Coronary artery (tissue), 2 donors: ENCODE measurements at places on chromosomes 6 and 20.

DNA sequence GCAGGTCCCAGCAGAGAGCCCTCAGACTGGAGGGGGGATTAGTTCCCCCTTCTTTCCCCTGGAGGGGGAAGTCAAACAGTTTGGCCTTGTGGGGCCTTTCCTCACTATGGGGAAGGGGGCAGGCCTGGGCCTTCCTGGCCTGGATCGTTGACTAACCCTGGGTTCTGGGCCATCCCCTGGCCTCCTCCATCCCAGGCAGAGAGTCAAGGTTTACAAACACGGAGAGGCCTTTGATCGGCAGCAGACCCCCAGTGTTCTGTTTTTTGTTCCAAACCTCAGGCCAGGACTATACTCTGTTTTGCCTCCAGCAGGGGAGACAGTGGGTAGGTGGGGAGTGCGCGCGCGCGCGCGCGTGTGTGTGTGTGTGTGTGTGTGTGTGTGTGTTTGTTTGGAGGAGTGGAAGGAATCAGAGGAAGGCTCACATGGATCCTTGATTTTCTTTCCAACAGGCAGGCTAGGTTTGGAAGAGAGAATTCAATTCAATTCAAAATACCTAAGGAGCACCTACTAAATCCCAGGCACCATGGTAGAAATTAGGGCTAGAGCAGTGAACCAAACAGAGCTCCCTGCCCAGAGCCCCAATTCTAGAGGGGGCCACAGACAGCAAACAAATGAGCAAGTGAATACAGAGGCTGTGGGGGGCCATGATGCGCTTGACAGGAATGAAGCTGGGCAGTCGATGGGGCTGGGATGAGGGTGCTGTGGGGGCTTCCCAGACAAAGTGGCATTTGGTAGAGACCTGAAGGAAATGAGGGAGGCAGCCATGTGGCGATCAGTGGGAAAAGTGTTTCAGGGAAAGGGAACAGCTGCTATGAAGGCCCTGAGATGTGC lies 14.8 kb downstream of the TP53RK start:
- no peak for DNase-seq

DNA sequence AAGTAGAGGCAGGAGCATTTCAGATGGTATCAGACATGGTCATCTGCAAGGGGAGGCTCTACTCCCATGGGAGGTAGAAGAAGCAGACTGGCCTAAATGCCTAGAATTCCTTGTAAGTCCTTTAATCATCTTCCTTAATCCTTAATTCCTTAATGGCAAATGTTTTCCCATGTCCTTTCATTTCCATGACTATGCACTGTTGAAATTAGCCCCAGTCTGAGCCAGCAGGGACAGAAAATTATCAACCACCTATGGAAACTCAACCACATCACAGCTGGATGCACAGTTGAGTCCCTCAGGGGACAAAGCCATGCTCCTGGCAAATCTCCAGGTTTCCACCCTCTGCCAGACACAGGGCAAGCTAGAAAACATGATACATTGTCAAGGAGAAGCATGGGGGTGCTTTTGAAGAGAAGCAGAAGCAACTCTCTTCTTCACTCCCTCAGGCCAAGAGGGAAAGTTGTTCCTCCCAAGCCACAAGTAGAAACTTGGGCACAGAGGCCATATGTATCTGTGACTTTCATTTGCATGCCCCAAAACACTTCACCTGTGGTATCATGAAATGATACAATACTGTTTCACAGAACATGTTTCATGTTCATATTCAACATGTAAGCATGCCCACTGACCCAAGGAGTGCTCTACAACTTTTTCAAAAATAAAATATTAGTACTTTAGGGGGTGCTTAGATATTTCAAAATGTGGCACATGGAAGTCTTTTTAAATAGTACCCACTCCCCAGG lies 683.6 kb downstream of the KIF16B start:
- no peak for DNase-seq

GRCh38 chr6:6771224-6771945 lies 182.9 kb downstream of the LY86 start:
- DNase-seq = no peak

GRCh38 chr20:17646209-17646960 lies 35.7 kb downstream of the RRBP1 start:
- no peak for DNase-seq

DNA sequence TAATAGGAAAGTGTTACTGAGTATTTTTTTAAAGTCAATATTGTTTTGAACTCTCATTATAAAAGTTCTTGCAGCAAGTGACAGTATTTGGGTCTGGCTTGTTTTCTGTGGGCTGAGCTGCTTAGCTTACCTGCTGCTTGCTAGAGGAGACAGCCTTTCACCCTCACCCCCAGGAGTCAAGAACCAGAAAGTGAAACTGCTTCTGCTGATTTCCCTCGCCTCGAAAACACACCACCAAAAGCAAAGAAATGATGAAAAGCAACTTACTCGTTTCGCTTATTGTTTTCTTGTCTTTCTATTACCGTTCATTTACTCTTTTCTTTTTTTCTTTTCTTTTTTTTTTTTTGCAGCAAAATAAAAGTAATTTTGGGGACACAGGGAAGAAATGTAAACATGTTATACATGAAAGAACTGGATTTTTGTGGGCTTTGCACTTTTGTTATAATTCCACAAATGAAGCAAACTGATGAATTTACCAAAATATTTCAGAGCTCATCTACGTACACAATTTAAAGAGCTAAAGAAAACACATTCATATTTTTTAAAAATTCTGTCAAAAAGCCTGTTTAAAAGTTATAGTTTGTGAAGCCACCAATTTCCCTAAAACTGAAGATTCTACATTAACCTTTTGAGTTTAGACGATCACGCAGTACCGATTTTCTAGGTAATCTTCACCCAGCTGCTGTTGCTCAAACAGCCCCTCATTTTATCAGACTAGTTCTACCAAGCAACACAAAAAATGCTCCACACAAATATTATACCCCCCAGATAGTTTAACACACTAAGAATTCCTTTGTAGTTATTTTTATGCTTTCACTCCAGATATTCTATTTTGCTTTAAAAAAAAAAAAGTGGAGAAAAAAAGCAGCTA lies 1.7 kb downstream of the SCML4 start:
- DNase-seq = peak; percentile 9

DNA sequence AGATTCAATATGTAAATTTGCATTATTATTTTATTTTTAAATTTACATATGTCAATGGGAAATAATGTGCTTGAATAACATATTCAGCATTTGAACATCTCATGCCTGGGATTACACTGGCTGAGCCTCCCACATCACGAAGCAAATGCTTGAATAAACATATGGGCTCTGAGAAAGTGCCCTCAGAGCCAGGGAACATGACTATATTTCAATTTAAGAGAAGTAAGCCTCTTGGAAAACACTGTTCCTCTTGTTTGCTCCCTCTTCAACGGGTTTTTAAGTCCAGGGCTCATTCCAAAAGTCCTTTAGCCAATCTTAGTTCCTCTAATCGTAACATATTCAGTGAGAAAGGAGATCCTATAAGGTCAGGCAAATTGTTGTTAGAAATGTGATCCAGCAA lies 122.0 kb downstream of the GMPR start:
- no peak for DNase-seq

GRCh38 chr20:59782986-59783640 lies 150.3 kb downstream of the SYCP2 start:
- peak; percentile 57 for DNase-seq

- DNase-seq = no peak
These were observed 40.8 kb downstream of the PACSIN1 start for GRCh38 chr6:34506718-34507117.

GRCh38 chr6:46022106-46022948 lies 6.7 kb upstream of the CLIC5 start:
- DNase-seq = no peak

- DNase-seq = no peak
These were observed 1.0 kb downstream of the ITPA start for GRCh38 chr20:3210346-3210745.

- no peak for DNase-seq
These were observed 336.7 kb downstream of the CBLN4 start for GRCh38 chr20:55668631-55669030.

GRCh38 chr20:58229198-58229798 lies 845 bp upstream of the ANKRD60 start:
- DNase-seq = no peak

GRCh38 chr6:101231606-101232235 lies 161.8 kb upstream of the GRIK2 start:
- no peak for DNase-seq

DNA sequence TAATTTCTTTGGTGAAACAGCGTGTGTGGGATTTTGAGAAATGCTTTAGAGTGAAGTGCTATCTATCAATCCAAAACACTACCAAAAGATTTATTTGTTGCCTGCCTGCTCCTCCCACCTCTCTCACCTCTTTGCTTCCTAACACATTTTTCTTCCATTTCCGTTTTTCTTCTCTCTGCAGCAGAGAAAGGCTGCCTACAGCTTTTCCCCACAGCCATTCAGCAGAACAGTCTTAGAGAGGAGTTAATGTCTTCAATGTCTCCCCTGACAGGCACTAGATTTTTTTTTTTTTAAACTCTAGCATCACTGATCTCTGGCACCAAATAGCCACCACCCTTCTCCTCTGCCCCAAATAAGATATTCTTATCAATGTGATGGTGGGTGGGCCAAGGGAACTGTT lies 327.8 kb upstream of the MAN1A1 start:
- DNase-seq = no peak

DNA sequence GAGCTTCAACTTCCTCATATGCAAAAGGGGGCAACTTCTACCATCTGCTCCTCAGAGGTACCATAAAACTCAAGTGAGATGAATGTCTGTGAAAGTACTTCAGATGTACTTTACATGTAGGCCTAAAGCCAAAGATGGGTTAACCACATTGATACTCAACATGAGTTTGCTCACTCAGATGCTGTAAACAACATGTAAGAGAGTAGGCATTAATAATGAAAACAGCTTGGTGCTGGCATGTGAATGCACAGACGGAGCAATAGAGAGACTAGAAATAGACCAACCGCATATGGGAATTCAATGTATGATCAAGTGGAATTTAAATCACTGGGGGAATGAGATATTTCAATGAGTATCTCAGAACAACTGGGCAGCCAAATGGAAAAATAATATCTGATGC lies 143.8 kb upstream of the CDYL start:
- no peak for DNase-seq

DNA sequence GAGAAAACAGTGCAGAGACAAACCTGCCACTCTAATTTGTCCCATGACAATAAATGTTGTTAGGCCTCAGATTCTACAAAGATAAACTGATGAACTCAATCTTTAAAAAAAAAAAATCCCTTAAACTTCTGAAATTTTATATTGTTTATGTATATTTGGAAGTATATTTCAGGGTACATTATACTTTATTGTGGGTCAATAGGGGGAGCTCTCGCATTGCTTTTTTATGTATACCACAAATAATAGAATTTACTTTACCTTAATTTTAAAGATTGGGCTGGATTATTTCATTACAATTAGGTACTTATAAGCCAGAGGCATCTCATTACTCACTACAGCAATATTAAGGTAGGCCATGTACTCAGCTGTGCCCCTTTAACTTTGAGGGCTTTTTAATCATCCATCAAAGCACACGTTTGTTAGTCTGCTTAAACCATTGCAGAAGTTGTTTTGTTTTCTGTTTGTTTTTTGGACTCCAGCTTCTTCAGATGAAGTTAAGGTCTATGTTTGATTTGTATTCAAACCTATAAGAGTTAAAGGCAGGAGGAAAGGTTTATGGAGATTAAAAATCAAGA lies 56.3 kb upstream of the EYA4 start:
- DNase-seq = no peak

DNA sequence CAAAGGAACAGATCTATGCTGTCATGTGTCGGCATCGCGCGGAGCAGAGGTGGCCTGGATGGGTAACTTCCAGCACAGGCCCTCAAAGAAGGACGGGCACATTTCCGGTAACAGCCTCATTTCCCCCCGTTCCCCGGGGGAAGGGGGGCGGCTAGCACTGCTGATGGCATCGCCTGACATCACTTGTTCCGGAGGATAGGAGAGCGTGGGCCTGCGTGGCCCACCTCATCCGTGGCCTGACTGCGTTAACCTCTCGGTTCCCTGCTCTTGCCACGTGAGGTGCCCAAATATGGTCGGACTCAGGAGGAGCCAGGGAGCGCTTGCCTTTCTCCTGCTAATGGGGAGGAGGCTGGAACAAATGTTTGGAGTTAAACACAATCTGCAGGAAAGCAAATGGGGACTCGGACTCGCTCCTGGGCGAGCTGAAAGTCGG lies at the start of gene AKAP12:
TSS of gene AKAP12 (plus strand) at position 365 of the 433 bp plus-strand sequence. CDS start 596 bp downstream, outside the sequence.
- peak; percentile 85 for DNase-seq

GRCh38 chr6:125962900-125963497 lies 6.4 kb downstream of the HINT3 start:
- no peak for DNase-seq

DNA sequence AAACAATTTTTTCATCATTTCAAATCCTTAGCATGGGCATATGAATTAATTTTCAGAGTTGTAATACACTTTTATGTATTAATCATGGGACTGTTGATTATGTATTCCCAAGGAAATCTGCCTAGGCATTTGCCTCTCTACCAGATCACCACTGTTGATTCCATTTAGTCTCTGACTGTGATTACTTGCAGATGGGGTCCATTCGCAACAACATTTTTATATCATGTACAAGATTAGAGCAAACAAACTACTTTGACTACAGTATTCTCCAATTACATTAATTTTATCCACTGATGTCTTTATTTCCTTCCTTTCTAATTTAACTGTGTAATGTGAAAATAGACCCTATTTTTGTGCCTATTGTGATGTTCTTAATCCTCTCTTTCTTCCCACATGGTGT lies 831.4 kb upstream of the SLC35B3 start:
- no peak for DNase-seq

- no peak for DNase-seq
These were observed 87.1 kb downstream of the CDC5L start for GRCh38 chr6:44474643-44475042.

DNA sequence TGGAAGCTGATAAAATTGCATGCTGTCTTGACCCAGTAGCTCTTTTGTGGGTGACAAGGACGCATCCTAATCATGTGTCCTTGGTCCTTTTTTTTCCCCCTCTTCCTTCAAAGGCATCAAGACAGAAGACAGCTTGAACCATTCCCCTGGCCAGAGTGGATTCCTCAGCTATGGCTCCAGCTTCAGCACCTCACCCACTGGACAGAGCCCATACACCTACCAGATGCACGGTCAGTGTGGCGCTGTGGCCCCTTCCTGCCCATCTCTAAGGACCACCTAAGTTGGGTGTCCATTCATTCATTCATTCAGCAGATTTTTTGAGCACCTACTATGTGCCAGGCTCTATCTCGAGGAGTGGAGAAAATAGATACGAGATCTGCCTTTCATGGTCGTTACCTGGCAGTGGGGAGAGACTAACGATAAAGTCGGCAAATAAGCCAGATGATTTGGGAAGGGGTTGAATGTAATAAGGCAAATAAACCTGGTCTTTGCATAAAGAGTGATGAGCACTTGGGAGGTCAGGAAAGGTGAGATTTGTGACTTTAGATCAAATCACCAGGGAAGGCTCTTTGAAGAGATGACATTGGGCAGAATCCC lies 121.5 kb downstream of the EYA2 start:
- DNase-seq = no peak
